ENCODE measurements at places on chromosomes 5 and 9. TPM values are rescaled to one million over a fixed set of nuclear protein-coding genes. Genes with fewer than 3 reads are reported as not detected.

Gene SV2C
- not detected for total RNA-seq

Gene NMUR2
- not detected for total RNA-seq

Gene PCDHB6
- total RNA-seq = 1.7 TPM

Gene SLC36A3
- total RNA-seq = not detected

Gene MOB3B
- total RNA-seq = not detected

Gene STING1
- total RNA-seq = 32.2 TPM

Gene TSSK1B
- not detected for total RNA-seq

Gene WNT8A
- not detected for total RNA-seq

Gene FAM170A
- total RNA-seq = not detected

GRCh38 chr5:72226950-72227349 is 93.1 kb downstream of the MRPS27 start:
- no peak for DNase-seq

- no peak for DNase-seq
Measured at GRCh38 chr5:122965111-122965510, 71.4 kb downstream of the PPIC start.

GRCh38 chr5:103866169-103866568 is 303.6 kb upstream of the NUDT12 start:
- DNase-seq = no peak

DNA sequence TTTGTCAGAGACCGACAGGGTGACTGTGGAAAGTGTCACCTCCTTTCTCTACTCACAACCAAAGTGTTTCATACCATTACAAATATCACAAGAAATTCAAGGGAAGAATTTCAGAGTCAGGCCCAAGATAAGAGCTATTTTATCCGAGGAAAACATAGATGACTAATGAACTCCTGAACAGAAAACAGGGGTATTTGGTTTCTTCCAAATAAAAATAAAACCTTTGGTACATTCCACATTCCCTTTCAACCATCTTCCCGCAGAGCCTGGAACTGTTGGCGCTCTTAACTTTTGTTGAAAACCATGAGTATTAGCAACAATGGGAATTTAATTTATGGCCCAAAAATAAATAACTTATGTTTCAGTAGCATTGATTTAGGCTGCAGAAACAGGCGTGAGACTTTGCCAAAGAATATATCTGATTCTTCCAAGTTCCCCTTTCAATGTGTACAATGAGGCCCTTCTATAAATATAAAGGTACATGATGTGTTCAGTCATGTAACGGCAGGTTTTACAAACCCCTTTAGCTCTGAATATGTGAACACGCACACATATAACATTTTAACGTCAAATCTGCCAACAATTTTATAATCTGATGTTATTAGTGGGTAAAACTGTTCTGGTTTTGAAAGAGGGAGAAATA is 69.5 kb downstream of the RETREG1 start:
- DNase-seq = no peak

DNA sequence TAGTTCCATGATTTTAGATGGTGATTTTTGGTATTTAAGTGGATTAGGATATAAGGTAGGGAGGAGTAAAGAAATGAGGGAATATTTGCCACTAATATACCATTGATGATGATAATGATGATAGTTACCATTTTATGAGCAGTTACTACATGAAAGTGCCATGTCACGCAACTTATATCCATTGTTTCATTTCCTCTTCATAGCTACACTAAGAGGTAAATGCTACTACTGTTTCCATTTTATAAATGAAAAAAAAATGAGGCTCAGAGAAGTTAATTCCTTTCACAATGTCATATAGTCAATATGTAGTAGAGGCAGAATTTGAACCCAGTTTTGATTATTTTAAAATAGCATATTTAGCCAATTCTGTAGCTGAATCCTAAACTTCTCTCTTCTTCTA is 112.2 kb upstream of the ADRA1B start:
- DNase-seq = no peak

DNA sequence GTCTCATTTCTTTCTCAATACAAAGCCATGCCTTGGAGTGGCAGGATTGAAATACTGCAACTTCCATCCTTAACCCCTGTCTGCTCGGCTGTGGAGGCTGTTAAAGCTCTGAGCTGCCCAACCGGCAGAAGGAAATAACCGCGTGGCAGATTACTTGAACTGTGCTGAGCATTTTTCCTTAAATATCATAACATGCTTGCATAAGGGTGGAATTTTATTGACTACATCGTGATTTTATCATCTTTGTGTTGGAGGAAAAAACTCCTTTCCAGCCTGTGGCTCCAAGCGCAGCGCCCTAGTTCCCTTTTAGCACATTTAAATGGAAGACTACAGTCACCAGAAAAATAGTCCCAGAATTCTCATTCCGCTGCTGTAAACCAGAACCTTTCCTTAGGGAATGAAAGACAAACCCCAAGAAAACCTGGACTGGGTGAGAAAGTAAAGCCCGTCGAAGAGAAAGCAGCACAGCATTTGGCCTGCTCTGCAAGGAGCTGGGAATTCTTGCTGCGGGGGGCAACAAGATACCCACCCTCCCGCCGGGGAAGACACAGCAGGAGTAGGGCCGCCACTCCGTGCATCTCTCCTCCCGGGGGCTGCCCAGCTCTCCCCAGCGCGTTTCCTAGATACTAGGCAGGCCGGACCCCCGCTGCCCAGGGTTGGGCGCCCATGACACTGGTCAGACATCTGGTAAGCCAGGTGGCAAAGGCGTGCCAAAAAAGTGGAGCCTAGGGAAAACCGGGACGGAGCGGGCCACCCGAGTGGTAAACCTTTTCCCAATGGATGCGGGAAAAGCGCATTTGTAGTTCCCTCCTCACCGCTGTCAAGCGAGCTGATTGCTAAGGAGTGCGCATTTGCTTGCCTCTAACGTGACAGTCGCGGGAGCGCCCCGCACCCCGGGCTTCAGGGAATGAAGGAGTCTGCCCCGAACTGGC is 1.3 kb downstream of the SHC3 start:
- no peak for DNase-seq

DNA sequence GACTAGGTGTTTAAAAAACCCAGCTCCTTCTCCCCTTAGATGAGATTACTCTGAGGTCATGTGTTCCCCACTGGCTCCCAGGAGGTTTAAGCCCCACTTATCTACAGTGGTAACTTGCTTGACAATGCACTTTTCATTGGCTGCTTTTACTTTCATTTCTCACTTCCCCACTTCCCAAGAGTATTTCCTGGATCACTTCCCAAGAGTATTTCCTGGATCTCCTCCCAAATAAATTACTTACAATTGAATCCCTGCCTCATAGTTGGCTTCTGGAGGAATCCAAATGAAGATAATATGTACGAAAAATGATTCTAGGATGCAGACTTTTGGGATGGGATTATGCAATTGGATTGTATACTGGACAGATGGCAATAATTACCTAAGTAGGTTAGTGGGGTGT is 47.1 kb upstream of the CHSY3 start:
- peak; percentile 2 for DNase-seq

GRCh38 chr5:5739490-5739945 is 317.0 kb downstream of the ICE1 start:
- no peak for DNase-seq

- no peak for DNase-seq
Measured at GRCh38 chr9:114588651-114589526, 1.3 kb downstream of the ATP6V1G1 start.

DNA sequence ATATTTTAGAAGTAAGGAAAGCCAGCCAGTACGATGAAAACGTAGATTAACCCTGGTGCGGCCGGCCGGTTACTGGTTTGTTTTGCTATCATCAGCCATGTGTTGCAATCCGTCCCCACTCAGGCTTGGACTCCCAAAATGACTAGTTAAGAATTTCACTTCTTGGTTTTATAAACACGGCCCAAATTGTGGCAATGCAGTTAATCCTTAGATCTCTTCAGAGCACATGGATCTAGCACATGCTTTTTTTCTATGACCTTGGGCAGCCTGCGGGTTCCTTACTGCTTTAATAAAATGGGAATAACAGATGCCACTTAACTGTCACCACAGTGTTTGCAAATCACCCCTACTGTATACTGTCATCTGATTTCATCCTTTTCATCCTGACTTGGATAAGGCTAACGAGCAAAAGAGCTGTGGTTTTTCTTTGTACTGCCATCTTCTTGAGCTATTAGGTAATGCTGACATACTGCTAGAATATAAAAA is 1.5 kb downstream of the NDFIP1 start:
- DNase-seq = peak; percentile 14

- DNase-seq = no peak
Measured at GRCh38 chr9:71630377-71630995, 137.8 kb downstream of the CEMIP2 start.

DNA sequence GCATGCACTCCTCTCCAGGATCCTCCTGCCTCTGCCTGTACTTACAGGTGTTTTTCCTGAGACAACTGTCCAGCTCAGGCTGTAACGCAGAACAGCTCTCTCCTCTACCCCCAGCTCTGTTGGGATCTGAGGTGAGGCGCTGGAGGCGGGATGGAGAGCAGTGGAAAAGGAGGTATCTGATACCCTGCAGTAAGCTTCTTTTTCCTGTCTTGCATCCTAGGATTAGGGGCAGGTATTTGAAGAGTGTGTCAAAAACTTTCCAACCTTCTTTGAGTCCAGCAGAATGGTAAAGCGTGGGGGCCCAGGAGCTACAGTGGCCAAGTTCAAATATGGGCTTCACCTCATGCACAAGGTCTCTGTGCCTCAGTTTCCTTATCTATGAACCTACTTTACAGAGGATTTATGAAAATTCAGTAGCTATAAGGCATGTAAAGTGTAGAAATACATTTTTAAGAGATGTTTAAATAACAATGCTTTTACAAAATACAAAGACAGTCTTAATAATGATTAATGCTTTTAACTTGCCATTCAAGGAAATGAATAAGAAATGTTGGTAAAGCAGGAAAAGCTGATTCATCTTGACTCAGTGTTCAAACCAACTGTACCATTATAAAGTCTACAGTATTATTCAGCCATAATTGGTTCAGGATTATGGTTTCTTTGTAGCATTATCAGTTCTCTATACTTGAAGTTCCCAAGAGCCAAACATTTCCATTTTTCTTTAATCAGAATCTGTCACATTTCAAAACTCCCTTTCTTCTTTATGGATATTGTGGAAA is 26.1 kb downstream of the MAP1B start:
- peak; percentile 65 for DNase-seq

GRCh38 chr5:168092209-168093185 is 198.9 kb upstream of the WWC1 start:
- no peak for DNase-seq

DNA sequence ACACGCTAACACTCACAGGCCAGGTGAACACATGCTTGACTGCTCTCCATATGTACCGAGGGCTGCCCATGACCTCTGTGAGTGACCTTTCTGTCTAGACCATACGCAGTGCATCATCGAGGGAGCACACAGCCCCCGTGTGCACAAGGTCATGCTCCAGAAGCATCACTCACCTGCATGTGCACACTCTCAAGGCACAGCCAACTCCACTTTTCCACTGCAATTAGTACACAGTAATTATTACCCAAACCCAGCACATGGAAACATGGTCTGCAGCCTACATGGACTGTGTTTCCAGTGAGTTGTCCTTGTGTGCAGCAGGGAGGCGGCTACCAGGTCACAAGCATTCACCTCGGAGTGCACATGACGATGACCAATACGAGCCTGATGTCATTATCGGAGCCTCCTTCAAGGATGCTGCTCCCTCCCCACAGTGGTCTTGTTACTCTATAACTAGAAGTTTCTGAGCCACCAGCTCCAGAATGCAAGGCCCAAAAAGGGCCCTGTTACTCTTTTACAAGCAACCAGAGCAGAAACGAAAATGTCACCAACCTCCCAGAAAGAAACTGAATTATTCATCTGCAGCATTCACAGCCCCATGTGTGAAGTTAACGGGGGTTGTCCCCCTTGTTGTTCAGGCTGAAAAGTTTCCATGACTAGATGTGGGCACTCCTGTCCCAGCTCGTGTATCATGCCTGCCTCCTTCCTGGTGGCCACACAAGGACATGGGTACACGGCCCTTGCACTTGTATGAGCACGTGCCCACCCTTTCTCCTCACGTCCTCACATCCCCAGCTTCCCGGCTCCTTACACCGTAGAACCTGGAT is 31.2 kb downstream of the SEMA4D start:
- no peak for DNase-seq

GRCh38 chr5:71481441-71481840 is 26.0 kb downstream of the BDP1 start:
- DNase-seq = no peak

GRCh38 chr5:156759156-156759555 is 90.9 kb upstream of the PPP1R2B start:
- no peak for DNase-seq

DNA sequence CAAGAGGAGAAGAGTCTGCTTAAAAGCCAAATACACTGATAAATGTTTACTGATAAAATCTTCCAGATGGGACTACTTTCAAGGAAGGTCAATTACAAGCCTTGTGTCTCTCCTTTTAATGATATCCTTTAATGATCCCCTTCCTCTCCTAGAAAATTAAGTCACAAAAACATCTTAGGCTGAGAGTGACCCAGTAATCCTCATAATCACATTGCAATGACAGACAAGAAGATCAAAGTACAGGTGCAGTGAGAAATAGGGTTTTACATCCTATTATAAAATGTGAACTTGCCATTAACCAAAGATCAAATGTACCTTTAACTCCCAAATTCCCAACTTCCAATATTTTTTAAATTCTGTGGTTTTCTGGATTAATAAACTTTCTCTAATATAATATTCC is 514.8 kb downstream of the RAB3C start:
- no peak for DNase-seq

- no peak for DNase-seq
Measured at GRCh38 chr9:134437403-134438194, 111.3 kb downstream of the RXRA start.

DNA sequence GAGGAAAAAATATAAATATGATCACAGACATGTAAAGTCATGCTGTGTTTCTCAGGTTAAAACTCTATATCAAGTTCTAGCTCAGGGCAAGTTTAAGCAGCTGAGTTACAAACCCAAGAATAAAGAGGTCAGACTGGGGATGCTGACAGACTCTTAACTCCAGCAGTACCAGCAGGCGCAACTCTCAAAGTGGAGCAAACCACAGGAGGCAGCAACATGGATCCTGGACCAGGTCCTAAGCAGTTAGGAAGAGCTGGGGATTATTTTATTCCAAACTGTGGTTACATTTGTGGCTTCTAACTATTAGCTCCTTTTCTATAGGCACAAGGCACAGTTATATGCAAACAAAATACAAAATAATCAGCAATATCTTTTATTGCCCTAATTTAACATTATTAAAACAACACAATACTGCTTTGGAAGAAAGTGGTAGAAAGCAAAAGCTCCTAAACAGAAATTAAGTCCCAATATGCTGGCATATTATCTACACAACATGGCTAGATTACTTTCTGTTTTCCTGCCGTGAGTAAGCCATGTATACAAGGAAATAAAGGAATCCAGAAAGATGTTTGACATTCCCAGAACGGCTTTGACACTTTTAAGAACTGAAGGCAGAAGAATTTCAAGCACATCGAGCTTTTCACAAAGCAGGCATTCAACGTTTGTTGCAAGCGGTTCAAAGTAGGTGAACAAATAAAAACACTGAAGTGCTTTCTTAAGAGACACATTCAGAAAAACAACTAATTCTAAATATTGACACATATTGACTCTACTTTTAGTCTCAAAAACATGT is 378.8 kb upstream of the ZNF608 start:
- DNase-seq = no peak

GRCh38 chr5:91189480-91190313 is 193.4 kb downstream of the ARRDC3 start:
- peak; percentile 57 for DNase-seq

All from A172 (cell line).